AG08395 (cell line): ENCODE measurements at places on chromosomes 3 and 15.

- DNase-seq: no peak
Measured at GRCh38 chr3:74880237-74880636, 265.8 kb upstream of the CNTN3 start.

DNA sequence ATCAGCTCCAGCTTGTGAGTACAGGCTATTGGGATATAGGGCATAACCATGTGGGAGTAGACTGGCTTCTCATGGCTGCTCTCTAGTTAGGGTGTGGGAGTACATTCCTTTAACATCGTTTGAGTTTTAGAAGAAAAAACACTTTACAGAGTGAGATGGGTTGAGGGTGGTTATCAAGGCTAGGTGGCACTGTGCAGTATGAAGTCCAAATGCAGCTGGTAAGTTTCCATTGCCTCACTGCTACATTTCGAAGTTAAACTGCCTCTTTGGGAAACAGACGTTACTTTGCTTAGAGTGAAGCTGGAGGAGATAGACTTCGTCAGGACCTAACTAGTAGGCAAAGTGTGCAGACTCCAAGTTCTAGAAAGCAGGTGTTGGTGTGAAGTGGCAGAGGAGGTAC, 192.4 kb downstream of the SQOR start:
- DNase-seq: no peak

- no peak for DNase-seq
Measured at GRCh38 chr3:146585156-146585555, 20.0 kb downstream of the PLSCR5 start.

- no peak for DNase-seq
Measured at GRCh38 chr3:114569186-114569585, 275.4 kb downstream of the TIGIT start.

GRCh38 chr15:51576911-51577500, 45.6 kb downstream of the DMXL2 start:
- DNase-seq: peak; percentile 58

DNA sequence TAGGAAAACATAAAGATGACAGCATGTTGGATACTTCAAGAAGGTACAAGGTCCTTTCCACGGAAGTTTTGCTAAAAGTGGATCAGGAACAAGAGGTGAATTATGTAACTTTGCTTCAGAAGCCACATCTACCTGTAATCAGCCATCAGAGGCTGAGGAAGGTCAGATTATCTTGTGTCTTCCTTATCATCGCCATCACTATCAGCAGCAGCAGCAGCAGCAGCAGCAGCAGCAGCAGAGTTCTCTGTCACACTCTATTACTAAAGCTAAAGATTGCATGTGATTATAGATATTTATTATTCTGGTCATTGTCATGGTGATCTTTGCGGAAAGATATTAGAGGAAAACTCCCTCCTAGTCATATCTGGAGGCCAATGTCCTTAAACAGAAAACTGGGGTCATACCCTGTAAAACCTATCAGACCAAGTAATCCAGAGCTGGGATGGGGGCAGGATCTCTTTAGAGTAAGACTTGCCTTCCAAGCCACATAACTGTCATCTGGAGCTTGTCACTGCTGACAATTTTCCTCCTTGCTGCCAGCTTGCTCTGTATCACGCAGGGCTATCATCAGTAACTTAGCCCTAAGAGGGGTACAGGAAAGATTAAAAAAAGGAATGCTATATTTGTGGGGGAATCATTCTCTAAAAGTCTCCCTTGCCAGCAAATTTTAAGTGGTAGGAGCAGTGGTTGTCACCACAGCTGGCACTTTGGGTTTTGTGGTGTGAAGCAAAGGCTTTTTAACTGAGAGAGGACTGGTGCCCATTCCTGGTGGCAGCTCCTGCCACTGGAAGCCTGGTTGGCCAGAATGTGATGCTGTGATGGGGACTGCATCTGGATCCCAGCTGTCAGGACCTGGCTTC, 130.9 kb upstream of the RASGRP1 start:
- no peak for DNase-seq

GRCh38 chr3:156461889-156462288, 93.0 kb downstream of the SSR3 start:
- no peak for DNase-seq

- DNase-seq: no peak
Measured at GRCh38 chr3:65330072-65330471, 642.3 kb upstream of the ADAMTS9 start.

- DNase-seq: peak; percentile 98
Measured at GRCh38 chr15:78988361-78988911, 43.6 kb upstream of the CTSH start.

DNA sequence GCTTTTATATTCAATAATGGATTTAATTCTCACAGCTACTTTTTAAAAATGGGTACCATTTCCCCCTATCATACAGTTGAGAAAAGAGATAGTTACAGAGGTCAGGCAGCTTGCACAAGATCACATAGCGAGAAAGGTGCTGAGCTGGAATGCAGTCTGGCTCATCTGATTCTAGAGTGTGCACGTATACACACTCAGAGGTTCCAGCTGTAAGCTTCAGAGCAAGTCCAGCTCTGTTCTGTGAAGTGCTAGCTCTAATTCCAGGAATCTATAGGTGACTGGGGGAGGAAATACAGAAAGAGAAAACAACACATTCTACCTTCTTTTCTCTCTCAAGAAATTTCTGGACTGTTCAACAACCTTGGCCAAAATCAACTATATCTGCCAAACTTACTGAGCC, 318.7 kb downstream of the FOXP1 start:
- no peak for DNase-seq

DNA sequence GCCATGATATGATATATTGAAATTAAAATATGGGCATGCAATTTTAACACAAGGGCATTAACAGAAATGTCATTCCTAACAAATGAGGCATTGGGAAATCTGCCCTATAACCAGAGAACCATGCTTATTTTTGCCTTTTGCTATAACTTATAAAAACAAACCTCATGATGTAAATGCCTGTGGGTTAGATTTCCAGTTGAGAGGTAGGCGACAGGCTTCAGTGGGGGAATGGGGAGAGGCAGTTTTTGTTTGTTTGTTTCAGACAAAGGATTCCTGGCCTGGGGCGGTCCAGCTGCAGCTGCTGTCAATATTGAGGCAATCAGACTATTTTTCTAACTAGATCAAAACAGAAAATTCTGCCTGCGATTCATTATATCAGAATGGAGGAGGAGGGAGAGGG, 490.4 kb upstream of the CFAP20DC start:
- DNase-seq: peak; percentile 18

GRCh38 chr15:93803421-93804152, 427.8 kb upstream of the MCTP2 start:
- DNase-seq: no peak

DNA sequence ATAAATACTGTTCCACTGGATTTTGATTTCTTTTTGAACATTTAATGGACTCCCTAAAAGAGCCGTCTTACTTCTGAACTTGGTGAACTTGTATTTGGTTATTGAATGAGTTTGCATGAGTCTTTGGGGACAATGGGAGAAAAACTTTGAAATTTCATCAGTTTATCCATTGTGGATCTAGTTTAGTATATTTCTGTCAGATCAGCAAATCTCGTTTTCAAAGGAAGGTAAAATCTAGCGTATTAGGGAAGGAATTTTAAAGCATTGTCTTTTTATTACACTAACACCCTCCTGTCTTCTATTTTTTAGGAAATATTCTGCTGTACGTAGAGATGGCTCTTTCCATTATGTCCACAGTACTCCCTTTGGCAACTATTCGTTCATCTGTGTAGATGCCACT, 12.8 kb downstream of the TMEM62 start:
- no peak for DNase-seq

GRCh38 chr3:64151342-64151871, 73.9 kb downstream of the PRICKLE2 start:
- DNase-seq: no peak

DNA sequence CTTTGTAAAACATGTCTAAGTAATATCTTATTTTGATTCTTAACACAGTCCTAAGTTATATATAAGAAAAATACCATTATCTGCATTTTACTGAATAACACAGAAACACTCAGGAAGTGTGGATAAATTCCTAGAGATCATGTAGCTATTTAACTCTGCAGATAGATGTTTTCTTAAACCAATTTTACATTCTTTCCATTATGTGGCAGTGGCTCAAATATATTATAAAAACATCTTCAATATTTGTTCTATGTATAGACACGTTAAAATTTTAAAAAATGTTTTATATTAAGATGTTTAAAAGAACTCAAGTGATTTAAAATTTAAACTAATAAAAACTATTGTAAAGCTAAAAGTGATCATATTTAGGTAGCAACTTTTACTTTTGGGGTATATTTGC, 683.8 kb downstream of the DIPK2A start:
- no peak for DNase-seq

DNA sequence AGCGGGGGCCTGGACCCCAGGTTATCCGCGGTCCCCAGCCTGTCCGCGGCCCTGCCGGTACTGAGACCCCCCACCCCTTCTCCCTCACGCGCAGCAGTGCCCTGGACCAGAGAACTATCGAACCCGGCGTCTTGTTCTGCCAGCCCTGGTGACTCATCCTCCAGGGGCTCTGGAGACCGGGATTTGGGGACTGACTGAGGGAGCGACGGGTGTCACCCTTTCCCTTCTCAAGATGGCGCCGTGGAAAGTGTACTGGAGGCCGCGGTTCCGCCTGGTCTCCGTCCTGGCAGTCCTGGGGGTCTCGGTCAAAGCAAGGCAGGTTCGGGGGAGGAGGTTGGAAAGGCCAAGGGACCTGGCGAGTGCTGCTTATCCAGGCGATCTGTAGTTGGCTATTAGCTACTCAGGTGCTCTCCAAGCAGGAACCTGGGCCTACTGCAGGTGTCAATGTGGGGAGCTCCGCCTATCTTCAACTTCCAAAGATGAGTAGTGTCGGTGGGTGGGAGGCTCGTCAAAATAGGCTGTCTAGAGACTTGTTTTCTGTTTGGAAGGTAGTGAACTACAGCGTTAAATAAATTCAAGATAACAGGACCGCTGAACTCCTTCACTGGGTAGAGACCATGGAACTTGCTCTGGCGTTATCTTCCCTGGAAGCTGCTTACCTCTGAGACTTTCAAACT, 790 bp downstream of the RAB5A start:
- peak; percentile 50 for DNase-seq

- no peak for DNase-seq
Measured at GRCh38 chr15:57522148-57522547, 69.6 kb upstream of the MYZAP start.

DNA sequence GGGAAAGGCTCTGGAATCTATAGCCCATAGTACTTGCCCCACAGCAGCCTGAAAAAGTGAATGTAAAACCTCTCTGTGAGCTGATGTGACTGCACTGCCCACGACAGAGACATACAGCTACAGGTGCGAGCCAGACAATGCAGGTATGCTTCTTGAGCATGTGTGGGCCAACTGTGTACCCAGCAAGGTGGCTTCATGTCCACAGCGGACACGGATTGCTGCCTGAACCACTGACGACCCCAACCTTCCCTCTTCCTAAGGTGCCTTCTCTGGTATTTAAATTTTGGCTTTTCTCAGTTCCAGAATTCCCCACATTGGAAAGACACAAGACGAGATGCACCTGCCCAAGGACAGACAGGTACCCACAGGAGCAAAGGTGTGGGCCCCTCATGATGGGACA, 65.8 kb downstream of the SCN5A start:
- no peak for DNase-seq
